ENCODE measurements at places on chromosomes 5 and 9.

DNA sequence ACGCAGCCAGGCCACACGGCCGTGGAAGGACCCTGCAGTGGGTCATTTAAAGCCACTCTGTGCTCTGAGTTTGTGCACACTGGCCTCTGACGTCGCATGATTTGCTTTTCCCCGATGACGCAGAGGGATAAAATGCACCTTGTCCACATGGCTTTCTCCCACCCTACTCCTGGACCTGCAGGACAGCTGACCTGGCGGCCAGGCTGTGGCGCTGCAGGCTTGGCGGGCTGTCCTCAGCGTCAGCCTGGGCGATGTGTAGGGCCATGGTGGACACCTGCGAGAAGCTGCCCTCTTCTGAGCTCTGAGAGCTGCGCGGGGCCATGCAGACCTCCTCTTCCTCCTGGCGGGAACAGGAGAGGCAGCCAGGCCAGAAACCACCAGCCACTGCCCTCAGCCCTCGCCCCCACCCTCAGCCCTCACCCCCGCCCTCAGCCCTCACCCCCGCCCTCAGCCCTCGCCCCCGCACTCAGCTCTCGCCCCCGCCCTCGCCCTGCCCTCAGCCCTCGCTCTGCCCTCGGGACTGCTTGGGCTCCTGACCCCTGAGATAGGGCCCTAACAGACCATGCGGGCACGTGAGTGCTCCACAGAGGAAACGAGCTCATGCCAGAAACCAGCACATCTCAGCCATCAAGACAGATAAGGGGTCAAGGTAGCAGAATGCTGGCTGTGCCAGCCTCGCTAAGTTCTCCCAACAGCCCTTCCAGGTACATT, 20.0 kb upstream of the SCGB3A1 start:
- no peak for DNase-seq

DNA sequence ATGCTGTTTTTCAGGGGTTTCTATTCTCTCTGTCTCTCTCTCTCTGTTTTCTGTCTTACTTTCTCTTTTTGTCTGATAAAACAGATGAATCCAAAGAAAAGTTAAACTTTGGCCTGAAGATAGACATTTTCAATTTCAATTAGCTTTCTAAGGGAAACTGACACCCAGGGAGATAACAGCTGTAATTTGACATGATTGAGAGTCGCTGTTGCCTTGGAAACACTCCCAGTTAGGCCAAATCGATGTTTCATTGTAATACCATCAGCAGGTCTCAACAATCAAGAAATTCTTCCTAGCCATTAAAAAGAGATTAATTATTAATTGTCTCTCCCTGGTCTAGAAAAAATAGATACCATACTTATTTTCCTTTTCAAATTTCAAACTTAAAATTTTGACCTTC, 53.0 kb downstream of the ENTREP1 start:
- DNase-seq: no peak

DNA sequence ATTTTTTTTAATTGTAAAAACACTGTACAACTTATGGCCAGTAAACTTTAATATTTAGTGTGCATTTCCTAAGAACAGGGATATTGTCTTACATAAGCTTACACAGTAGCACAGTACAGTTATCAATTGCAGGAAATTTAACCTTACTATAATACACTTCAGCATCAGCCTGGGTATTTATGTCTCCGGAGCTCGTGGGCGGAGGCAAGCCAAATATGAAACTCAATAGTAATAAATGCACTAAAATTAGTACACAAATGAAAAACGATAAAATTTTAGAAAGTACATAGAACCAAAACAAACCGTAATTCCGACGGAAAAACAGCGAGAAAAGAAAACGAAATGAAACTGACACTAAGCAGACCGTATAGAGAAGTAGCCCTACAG, 91.2 kb downstream of the ANXA2R start:
- DNase-seq: no peak

GRCh38 chr5:60493372-60493771, 206.6 kb downstream of the DEPDC1B start:
- no peak for DNase-seq

DNA sequence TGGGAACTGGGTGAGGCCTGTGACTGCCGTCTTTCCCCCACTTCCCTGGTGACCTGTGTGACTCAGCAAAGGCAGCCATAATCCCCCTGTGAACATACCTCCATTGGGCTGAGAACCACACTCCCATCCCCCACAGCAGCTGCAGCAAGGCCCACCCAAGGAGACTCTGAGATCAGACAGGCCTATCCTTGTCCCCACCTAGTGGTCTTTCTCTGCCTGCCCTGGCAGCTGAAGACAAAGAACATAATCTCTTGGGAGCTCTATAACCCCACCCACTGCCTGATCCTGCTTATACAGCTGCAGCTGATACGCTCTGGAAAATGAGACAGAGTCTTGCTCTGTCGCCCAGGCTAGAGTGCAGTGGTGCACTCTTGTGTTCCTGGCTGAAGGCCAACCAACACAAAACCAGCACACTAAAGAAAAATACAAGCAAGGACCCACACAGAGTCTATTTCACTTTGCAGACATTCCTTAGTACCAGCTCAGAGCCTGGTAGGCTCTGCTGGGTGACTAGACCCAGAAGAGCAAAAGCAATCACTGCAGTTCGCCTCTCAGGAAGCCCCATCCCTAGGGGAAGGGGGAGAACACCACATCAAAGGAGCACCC, 106.7 kb downstream of the MCTP1 start:
- no peak for DNase-seq

DNA sequence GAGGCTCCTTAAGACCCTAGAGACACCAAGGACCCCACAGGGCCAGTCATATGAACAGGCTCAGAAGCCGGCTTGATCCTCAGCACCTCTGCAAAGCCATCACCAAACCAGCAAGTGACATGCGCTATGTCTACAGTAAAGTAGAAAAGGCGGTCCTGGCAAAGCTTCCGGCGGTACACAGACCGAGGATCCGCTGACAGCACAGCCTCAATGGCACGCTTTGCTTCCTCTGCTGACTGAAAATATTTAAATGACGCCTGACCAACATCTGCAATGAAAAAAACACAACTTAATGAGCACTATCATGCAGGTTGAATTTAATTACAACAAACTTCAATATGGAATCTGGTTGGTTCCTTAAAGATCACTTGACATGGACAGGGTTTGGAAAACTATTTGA, 17.6 kb downstream of the TRMO start:
- peak; percentile 62 for DNase-seq

DNA sequence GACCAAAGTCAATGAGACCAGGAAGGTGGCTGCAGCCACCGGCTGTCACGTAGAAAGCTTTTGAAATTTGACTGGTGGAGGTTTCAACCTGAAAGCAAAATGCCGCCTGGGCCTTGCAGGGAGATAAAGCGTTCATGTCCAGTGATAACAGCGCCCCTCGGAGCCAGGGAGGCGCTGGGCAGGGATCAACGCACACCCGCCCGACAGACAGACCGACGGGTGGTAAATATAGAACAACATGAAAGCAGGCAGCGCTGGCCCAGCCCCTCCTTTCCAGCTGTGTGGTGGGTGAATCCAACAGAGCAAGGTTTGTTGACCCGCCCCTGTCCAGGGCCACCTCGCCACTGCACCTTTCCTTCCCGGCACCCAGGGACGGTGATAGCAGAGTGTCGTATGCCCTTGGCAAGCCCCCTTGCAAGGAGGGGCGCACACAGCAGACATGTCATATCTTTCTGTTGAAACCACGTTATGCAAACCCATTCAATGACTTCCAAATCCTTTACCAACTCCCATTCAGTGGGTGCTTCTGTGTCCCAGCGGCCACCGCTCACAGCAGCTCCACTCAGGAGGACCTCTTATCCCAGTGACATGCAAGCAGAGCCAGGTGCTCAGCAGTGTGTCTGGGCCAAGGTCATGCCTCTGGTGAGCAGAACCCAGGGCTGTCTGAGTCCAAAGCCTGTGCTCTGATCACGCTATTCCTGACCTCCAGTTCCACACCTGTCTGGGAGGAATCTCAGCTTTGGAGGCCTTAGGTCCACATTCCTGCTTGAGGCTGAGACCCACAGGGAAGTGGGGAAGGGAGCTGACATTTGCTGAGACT, 38.7 kb downstream of the NKX2-5 start:
- DNase-seq: no peak

Data from CD4-positive, alpha-beta T cell treated with Interleukin-4 for 4 hours (primary cell).